Cortex of kidney (tissue), 1 donor: ENCODE measurements at places on chromosomes 4 and X.

- no peak for DNase-seq
Observed at GRCh38 chr4:38058151-38058550, 98.0 kb downstream of the PTTG2 start.

DNA sequence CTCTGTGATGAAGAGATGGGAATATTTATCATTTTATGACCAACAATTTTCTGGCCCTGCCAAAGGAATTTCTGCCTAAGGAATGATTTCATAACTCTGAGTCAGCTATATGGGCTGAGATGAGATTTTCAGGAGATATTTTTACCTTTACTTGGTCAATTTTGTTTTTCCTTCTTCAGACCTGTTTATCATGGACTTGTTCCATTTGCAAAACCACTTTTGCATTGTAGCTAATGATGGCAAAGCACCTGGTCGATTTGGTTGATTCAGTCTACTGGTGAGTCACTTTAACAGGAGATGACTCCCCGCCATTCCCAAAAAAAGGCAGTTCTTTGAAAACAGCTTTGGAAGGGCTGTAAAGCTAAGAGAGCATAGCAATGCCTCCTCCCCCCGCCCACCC, 53.3 kb downstream of the TEX13A start:
- DNase-seq: no peak

- DNase-seq: no peak
Observed at GRCh38 chrX:135596495-135596894, 76.0 kb downstream of the INTS6L start.

GRCh38 chrX:31445542-31445941, 373.7 kb upstream of the FTHL17 start:
- DNase-seq: no peak

GRCh38 chrX:129450123-129450522, 73.2 kb downstream of the SMARCA1 start:
- no peak for DNase-seq

DNA sequence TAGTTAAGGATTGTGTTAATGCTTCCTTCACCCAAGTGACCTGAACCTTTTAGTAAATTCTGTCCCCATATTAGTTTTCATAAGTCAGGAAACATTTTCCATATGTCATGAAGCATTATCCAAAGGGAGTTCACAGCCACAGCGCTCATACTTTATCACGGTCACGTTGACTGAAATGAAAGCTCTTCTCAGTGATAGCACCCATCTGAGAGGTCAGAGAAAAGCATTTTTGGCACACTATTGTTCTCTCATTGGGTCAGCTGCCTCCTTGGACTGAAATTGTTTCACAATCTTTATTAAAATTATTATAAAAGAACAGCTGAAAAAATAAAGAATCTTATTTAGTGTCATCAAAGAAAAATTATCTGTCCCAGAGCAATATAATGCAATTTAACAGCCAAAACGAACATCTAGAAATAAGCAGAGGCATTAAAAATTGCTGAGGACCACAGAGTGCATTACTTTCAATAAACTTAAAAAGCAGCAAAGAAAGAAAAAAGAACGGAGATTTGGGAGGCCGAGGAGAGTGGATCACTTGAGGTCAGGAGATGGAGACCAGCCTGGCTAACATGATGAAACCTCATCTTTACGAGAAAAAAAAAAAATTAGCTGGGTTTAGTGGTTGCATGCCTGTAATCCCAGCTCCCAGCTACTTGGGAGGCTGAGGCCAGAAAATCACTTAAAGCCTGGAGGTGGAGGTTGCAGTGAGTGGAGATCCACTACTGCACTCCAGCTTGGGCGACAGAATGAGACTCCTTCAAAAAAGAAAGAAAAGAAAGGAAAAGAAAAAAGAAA, 680.8 kb upstream of the FAM241A start:
- DNase-seq: no peak

GRCh38 chrX:10022580-10023245, 55.6 kb downstream of the CLDN34 start:
- no peak for DNase-seq

DNA sequence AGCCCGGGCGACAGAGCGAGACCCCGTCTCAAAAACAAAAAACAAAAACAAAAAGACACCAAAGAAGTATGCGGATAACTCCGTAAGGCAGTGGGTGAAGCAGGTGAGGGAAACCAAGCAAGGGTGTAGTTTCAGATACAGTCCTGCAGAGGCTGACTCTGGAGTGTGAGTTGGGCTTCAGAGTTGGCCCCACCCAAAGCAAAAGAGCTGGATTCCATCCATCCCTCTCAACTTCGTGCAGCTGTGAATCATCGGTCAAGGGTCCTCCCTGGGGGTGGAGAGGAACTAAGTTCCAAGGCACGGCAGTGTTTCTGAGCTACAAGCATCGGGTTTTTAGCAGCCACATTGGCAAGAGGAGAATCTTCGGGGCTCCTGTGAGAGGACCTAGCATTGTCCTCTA, 43.9 kb upstream of the FAM9A start:
- no peak for DNase-seq

DNA sequence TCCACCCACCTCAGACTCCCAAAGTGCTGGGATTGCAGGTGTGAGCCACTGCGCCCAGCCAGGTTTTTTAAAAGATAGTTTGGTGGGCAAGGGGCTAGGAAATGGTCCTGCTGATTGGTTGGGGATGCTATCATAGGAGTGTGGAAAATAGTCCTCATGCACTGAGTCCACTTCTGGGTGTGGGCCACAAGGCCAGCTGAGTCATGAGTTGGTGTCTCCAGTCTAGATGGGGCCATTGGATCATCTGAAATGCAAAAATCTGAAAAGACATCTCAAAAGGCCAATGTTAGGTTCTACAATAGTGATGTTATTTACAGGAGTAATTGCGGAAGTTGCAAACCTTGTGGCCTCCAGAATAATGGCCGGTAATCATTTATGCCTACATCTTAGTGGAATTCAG, 221.1 kb downstream of the ZNF674 start:
- no peak for DNase-seq

DNA sequence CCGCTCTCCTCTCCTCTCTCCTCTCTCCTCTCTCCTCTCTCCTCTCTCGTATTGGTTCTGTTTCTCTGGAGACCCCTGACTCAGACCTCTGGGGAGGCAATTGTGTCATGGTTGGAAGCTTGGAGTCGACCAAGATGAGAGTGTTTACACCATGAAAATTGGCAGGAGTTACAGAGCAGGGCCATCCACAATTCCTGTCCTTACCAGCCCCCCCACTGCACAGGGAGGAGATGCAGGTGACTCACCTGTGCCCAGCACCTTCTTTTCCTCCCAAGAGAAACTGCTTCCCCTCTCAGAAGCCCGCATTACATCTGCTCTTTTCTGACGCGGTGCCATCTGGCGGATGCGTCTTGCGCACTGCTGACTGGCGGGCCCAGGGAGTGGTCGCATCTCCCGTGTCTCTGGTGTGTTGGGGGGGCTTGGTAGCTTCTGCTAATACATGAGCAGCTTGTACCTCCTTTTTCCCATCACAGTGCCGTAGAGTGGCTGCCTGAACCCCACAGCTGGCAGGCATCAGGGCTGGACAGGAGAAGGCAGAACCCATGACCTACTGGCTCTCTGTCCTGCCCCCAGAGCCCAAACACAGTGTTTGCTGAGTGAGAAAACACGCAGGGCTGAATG, 31.4 kb upstream of the GPR78 start:
- DNase-seq: no peak

GRCh38 chr4:26780539-26780938, 80.1 kb upstream of the STIM2 start:
- DNase-seq: no peak

DNA sequence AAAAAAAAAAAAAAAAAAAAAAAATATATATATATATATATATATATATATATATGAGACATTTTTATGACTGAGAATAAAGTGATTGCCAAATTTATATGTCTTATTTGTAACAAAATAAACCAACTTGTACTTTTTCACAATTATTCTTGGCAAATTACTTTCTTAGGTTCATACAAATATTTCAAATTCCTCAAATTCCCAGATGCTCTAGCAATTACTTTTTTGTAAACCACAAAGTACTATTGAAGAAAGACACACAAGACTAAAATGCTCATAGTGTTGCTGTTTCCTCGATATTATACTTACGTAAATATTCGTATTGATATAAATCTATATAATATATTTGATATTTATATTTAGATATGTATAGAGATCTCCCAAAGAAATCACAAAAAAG, 390.0 kb downstream of the FAT4 start:
- no peak for DNase-seq

- DNase-seq: no peak
Observed at GRCh38 chrX:18291006-18291545, 63.4 kb downstream of the SCML2 start.

- no peak for DNase-seq
Observed at GRCh38 chr4:68655764-68656444, 14.5 kb downstream of the UGT2B15 start.

DNA sequence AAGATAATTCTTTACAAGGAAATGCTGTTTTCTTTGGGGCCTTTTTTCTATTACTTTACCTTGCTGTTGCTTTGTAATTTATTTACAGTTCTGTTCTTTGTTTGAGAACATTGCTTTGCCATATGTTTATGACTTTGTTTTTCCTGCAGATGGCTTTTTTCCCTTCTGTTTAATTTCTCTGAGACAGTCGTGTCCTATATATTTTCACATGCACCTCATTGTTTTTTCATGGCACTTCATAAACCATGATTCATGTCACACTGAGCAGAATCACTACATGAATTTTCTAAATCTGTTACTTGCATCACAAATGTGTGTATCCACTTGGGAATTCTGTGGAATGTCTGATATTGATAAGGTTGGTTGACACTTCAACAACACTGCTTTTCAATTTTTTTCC, 33.0 kb upstream of the PNPLA4 start:
- no peak for DNase-seq

DNA sequence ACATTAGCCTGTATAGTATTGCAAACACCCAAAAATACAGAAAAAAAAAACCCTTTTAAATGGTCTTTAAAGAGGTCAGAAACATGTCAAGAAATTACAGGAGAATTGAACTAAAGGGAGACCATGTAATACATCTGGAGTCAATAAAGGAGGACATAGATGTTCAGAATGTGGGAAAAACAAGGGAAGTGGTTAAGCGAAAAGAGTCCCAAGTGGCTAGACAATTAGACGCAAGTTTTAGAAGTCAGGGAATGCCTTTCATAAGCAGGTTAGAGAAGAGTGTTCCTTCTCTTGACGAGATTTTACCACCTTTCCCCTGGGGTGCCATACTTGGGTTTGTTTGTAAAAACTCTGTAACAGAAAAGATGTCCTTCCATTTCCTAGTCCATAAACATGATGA, 7.8 kb downstream of the LNX1 start:
- no peak for DNase-seq

DNA sequence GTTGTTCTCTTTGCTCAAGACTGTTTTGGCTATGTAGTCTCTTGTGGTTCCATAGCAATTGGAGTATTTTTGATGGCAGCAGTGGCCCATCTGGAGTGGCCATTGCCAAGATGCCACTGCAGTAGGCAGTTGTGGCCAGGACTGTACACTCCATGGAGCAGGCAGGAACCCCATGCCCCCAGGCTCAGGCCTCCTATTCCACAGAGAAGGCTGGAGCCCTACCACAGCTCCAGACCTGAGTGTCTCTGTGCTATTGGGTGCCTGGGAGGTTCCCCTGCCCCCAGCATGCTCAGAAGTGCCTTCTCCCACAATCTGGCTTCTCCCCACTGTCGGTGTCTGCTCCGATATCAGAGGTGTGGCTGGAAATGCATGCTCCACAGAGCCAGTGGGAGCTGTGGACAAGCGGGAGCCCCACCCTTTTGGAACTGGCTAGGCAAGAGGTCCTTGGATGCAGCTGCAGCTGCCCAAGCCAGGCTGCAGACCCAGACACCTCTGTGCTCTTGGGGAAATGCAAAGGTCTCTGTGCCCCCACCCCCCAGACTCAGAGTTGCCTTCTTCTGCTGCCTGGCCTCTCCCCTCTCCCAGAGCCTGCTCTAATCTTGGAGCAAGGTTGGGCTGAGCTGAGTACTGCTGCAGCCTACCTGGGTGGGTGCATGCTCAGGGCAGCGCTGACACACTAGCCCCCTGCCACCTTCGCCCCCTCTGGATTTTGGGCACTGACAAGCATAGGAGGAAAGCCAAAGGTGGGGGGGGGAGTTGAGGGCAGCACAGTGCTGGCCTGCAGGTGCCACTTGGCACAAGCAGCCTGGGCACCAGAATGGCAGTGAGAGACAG, 46.6 kb upstream of the UBE2NL start:
- DNase-seq: no peak

- no peak for DNase-seq
Observed at GRCh38 chrX:115067812-115068211, 50.4 kb upstream of the IL13RA2 start.

GRCh38 chr4:165667969-165668368, 205.1 kb upstream of the TLL1 start:
- no peak for DNase-seq

DNA sequence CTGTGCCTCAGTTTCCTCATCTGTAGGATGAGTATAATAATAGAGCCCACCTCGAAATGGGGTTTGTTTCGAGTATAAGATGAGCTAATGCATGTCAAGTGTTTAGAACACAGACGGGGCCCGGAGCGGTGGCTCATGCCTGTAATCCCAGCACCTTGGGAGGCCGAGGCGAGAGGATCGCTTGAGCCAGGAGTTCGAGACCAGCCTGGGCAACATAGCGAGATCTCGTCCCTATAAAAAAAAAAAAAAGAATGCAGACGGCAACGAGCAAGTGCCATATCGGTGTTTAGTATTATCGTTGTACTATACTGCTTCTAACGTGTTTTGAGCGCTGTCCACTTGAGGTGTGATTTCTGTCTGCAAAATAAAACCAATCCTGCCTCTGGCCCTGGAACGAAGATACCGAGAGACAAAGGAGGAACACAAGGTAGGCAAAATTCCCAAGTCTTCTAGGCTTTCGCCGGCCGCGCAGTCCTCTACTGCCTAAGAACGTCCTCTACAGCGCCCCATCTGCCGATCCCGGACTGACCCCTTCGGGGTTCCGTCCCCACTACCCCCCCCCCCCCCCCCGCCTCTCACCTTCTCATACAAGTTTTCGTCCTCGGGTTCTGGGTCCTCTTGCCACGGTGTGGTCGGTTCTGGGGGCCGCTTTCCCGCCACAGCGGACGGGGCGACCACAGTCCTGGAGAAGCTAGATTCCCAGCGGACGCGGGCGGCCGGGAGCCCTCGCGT, 442 bp downstream of the NDUFB11 start:
- no peak for DNase-seq

- no peak for DNase-seq
Observed at GRCh38 chr4:53916431-53916889, 147.9 kb downstream of the CHIC2 start.

DNA sequence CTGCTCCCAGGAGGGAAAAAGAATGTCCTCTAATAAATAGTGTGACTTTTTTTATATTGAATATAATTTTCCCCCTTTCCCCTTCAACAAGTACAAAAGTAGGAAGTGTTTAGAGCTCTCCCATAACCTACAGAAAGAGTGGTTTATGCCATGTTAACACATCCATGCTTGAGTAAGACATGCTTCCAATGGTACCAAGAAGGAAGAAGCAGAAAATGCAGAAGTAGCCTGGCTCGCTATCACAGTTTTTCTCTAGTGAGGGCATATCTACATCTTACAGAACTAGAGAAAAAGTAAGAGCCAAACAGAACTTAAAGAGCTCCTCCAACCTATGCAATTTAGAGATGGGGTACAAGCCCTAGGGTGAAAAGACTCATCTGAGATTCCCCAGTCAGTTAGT, 82.5 kb downstream of the ARHGEF9 start:
- DNase-seq: no peak

- no peak for DNase-seq
Observed at GRCh38 chr4:174170091-174170490, 113.4 kb downstream of the FBXO8 start.

GRCh38 chrX:71210816-71211215, 12.2 kb upstream of the GJB1 start:
- no peak for DNase-seq

GRCh38 chr4:26048378-26048882, 134.4 kb downstream of the SMIM20 start:
- DNase-seq: no peak
